Activated CD8-positive, alpha-beta memory T cell treated with anti-CD3 and anti-CD28 coated beads for 4 hours (primary cell): ENCODE measurements at places on chromosomes 3 and 15.

GRCh38 chr3:108085370-108085769 lies 5.5 kb downstream of the CD47 start:
- DNase-seq = no peak

DNA sequence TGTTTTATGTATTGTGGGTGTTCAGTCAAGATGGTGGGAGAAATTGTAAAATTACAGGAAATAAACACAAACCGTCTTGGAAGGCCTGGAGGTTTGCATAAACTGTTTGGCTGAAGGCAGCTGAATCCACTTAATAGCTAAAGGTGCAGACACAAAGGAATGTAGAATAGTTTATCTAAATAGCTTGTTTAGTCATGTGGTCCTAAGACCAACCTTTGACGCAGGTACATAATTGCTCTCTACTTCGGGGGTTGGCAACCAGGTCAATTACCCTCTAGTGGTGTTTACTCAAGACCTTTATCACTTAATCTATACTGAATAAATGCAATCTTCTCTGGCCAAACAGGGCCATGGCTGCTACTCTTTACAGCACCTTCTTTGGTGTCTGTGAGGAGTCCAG lies 502.8 kb downstream of the IGSF11 start:
- DNase-seq = no peak

- DNase-seq = no peak
Observed at GRCh38 chr3:128619146-128619890, 31.3 kb downstream of the RPN1 start.

DNA sequence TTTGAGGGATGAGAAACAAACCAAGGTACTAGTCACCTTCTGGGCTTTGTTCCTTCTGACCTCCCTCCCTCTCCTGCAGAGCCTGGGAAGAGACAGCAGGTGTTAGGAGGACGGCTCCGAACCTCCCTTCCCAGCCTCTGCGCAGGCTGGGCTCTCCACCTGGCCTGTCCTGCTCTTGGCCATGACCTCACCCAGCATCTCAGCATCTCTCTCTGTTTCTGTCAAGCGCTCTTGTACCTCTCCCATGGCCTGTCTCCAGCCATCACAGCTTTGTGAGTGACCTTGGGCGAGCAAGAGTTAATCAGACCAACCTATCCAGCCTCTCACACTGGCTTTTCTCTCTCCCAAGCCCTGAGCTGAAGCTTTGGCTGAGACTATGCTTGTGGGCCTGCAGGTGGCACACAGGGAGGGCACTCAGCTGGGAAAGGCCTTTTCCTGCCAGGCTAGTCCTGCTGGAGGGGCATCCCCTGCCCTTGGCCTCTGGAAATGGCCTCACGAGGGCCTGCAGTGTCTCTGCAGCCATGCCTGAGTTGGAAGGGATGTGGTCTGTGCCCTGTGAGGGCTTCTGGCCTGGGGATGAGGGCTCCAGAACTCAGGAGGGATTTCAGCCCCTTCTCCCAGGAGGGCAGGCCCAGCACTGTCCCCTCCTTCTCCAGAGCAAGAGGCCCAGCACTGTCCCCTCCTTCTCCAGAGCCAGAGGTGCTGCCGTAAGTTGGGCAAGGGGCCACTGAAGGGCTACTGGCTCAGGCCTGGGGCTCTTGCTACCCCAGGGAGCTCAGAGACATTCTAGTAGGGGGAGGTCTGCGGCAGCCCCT lies 2.1 kb downstream of the CHST13 start:
- no peak for DNase-seq

DNA sequence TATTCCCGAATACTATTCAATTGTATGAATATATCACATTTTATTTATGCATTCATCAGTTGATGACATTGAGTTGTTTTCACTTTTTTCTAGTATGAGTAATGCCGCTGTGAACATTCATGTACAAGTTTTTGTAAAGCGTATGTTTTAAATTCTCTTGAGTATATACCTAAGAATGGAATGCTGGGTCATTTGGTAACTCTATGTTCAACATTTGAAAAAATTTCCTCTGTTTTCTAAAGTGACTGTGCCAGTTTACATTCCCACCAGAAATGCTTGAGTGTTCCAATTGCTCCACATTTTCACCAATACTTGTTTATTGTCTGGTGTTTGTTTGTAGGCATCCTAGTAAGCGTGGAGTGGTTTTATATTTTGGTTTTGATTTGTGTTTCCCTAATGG lies 144.5 kb downstream of the EPHA6 start:
- no peak for DNase-seq
